ENCODE measurements at places on chromosomes 7 and 10.

GRCh38 chr7:2717293-2718261, 29.6 kb downstream of the AMZ1 start:
- DNase-seq: no peak

DNA sequence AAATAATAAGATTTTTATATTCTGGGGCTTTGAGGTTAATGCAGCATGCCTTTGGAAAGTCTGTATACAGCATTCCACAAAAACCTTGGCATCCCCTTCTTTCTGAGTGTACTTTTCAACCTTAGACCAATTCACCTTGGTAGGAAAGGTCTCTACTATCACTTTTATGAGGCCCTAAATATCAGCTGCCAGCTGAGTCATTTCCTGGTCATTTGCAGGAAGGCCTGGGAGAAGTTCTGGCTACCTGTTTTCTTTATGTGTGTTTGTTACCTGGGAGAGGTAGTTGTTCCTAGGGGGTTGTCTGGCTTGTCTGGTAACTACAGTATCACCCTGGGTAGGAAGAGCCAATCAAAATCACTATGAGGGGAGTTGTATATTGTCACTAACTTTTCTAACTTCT, 4.1 kb downstream of the SPAM1 start:
- DNase-seq: no peak

DNA sequence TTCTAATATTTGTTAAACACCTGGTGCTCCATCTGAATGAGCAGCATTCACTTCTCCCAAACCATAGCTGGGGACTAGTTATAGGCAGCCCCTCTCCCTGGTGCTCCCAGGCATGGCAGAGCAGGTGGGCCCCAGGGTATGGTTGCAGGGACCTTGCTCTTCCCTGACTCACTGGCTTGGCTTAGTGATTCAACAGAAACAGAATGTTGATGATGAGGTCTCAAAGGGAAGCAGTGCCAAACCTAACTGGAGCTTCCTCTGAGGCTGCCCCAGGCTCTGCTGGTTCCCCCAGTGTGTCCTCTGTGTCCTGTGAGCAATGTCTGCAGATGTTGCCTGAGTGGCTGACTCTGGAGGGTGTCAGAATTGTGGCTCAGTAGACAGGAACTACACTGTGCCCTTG, 3.7 kb downstream of the GPR26 start:
- DNase-seq: no peak

GRCh38 chr10:132096223-132096622, 30.5 kb downstream of the JAKMIP3 start:
- DNase-seq: no peak

- DNase-seq: no peak
Measured at GRCh38 chr7:94039368-94040035, 35.3 kb upstream of the BET1 start.

- DNase-seq: no peak
Measured at GRCh38 chr7:47347816-47348385, 234.0 kb downstream of the TNS3 start.

- DNase-seq: no peak
Measured at GRCh38 chr10:2334575-2334974, 597.2 kb upstream of the ADARB2 start.

DNA sequence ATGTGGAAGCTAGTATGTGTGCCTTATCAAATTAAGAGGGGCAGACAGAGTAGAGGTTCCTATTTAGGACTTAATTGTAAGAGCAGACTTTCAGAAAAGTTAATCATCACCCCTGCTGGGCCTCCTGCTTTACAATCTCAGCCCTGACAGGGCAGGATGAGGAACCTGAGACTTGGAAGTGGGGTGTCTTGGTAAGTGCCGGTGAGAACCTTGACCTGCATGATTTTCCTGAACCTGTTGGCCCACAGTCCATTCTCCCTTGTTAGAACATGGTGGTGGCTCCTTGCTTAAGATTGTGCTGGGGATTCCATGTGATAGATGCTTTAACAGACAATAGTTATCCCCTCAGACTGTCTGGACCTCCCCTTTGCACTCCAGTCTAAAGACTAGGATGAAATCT, 141.7 kb upstream of the TMEM72 start:
- no peak for DNase-seq

Measured in activated T-helper 1 cell treated with anti-CD3 and anti-CD28 coated beads, Interleukin-2, amount 50 U/mL, for 16 hours (primary cell).